ENCODE measurements at places on chromosomes 12 and 14.

- DNase-seq, result no peak
These were observed 145.3 kb downstream of the TTLL5 start for GRCh38 chr14:75806352-75806832.

DNA sequence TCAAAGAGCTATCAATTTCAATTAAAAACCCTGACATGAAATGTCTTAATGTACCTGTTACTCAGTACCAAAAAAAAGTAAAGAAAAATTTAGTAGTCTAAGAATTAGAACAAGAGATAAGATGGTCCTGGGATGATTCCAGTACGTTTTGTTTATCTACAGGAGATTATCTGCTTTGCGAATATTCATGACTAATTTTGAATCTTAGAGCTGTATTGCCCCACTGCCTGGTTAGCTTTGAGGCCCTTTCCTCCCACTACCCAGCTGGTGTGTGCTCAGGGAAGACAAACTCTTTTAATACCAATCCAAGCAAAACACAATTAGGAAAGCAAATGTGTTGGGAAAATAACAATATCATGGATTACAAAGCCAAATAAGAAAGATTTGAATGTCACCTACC, 263.5 kb downstream of the FOXG1 start:
- no peak for DNase-seq

DNA sequence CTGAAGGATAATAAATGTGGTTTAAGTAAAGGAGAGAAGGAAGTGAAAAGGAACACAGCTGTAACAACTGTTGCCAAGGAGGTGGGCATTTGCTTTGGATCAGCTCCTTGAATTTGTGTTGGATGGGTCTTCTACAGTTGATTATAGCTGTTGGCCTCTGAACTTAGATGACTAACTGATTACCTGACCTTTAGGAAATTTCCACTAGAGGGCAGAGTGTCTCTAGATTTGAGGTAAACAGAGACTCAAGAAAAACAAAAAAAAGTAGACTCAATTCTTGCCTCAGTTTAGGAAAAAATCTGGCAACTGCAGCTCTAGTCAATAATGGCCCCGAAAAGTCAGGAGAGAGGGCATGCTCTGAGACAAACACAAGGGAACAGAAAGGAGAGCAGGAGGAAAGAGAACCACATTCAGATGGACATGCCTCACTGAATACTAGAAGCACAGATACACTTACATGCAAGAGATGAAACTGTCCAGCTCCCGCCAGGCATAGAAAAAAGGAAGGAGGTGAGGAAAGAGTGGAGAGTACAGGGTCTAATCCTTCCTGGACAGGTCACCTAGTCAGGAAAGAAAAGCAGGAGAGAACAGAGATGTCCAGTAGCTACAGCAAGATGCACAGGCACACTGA, 20.6 kb downstream of the COX14 start:
- no peak for DNase-seq

DNA sequence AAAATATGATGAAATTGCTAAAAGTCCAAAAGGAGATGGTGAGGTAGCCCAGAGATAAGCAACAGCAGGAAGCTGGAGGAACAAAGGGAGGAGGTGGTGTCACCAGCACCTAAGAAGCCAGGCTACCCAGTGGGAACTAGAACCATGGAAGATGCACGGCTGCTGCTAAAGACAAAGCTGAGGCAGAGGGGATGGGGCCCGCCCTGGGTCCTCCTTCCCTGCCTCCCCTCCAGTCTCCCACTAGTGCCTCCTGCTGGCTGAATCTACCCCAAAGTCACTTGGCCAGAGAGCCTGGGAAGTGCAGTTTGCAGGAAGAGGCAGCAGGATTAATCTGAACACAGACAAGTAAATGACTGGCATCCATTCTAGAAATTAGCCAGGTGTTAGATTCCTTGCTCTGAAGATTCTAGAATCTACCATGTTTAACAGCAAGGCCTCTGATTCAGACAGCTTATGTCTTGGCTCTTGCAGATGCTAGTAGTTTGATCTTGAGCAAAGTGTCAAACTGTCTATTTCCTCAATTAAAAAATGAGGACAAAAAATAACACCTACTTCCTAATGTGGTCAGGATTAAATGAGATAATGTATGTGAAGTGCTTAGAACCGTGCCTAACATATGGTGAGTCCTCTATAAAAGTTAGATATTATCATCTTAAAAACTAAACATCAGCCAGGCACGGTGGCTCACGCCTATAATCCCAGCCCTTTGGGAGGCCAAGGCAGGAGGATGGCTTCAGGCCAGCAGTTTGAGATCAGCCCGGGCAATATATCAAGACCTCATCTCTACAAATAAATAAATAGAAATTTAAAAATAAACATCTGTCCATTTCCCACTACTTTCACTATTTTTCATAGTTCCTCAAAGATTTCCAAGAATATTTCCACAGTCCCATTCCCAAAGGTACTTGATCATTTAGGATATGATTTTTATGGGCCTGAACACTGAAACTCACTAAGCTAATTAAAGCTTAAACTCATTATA, 5.8 kb upstream of the LRP10 start:
- no peak for DNase-seq

GRCh38 chr12:15732341-15733061, 56.7 kb downstream of the EPS8 start:
- DNase-seq, result no peak

DNA sequence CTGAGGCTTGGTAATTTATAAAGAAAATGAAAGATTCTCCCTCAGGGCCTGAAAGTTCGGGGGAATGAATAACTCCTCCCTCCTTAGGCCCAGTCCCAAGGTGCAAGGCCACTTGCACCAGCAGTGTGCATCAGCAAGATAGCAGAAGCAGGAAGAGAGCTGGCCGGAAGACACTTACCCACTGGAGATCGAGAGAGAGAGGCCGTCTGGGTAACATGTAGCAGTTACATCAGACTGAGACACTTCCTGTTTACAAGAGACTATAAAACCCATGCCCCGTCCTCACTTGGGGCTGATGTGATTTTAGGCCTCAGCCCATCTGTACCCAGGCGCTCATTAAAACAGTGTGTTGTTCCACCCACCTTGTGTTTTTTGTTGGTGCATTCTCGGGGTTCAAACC, 85.2 kb downstream of the TMTC3 start:
- DNase-seq, result no peak

DNA sequence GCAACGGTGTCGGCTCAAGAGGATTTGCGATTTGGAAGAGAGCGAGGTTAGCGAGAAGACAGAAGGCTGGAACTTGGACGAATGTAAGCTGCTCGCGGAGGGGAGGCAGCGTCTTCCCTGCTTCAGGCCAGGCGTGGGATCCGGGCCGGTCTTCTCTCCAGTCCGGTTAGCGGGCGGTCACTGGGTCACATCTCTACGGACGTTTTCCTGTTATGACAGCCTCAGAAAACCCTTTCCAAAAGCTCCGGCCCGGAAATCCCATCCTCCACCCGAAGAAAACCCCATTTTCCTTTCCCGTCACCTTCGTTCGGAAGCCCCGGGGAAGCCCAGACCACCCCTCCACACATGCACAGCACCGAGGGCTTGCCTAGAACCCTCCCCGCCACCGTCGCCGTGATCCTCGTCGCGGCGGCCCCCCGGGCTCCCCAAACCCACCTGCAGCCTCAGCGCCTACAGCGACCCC, 268 bp downstream of the NDUFB1 start:
- DNase-seq, result no peak

- DNase-seq, result peak; percentile 49
These were observed 194.9 kb upstream of the OR4E1 start for GRCh38 chr14:21868442-21869046.

DNA sequence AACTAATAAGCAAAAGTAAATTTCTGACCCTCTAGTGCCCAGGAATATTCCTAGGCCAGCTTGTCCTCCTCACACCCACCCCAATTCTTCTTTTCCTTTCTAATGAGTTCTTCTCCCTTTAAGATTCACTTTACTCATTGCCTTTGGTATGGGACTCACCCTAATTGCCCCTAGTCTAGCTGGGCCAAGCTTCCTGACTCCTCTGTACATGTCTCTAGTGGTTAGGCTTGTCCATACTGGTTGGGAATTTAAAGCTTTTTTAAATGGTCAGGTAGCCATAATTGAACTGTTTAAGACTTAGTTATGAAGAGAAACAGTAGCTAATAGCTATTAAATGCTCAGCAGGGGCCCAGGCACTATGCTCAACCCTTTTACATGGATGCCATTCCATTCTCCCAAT, 248.2 kb downstream of the C12orf42 start:
- no peak for DNase-seq

DNA sequence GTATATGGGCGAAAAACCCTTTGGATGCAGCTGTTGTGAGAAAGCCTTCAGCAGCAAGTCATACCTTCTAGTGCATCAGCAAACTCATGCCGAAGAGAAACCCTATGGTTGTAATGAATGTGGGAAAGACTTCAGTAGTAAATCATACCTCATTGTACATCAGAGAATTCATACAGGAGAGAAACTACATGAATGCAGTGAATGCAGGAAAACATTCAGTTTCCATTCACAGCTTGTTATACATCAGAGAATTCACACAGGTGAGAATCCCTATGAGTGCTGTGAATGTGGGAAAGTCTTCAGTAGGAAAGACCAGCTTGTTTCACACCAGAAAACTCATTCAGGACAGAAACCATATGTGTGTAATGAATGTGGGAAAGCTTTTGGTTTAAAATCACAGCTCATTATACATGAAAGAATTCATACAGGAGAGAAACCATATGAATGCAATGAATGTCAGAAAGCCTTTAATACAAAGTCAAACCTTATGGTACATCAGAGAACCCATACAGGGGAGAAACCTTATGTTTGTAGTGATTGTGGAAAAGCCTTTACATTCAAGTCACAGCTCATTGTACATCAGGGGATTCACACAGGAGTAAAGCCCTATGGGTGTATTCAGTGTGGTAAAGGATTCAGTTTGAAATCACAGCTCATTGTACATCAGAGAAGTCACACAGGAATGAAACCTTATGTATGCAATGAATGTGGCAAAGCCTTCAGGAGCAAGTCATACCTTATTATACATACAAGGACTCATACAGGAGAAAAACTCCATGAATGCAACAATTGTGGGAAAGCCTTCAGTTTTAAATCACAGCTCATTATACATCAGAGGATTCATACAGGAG, 21.4 kb downstream of the ZNF268 start:
- no peak for DNase-seq

GRCh38 chr14:75944607-75945241, 37.1 kb downstream of the TGFB3 start:
- DNase-seq, result no peak

DNA sequence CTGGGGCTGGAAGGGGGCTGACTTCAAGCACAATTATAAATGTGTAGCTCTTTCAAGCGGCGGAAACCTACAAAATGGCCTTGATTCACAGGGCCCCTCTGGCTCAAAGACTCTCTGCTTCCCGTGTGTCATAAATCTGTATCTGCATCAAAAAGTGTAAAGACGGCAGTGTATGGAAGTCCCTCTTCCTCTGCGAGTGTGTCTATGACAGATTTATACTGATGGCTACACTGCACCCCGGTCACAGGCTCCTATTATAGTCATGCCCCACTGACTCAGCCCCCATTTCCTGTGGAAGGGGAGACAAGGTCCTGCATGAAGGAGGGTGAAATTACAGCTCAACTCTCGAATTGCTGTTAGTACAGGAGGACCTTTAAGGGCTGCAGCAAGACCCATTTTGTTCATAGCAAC, 68.6 kb downstream of the HMGA2 start:
- DNase-seq, result no peak

GRCh38 chr12:23893611-23894010, 55.9 kb downstream of the SOX5 start:
- DNase-seq, result no peak

DNA sequence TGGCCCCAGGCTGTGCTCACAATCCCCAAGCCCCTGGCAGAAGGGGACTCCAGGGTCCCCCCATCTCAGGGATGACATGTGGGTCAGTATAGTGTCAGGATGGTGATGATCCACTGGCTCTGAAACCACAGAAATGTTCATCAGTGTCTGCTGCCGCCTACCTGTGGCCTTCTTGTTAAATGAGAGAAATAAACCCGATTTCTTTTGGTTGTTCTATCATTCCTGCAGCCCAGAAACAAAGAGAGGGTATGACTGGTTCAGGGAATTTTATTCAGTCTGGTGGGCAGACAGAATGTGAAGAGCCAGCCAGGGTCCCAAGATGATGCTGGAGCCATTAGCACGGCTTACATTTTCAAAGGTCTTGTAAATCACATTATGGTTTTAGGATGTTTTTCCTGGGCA, 86.6 kb downstream of the CRADD start:
- DNase-seq, result no peak

DNA sequence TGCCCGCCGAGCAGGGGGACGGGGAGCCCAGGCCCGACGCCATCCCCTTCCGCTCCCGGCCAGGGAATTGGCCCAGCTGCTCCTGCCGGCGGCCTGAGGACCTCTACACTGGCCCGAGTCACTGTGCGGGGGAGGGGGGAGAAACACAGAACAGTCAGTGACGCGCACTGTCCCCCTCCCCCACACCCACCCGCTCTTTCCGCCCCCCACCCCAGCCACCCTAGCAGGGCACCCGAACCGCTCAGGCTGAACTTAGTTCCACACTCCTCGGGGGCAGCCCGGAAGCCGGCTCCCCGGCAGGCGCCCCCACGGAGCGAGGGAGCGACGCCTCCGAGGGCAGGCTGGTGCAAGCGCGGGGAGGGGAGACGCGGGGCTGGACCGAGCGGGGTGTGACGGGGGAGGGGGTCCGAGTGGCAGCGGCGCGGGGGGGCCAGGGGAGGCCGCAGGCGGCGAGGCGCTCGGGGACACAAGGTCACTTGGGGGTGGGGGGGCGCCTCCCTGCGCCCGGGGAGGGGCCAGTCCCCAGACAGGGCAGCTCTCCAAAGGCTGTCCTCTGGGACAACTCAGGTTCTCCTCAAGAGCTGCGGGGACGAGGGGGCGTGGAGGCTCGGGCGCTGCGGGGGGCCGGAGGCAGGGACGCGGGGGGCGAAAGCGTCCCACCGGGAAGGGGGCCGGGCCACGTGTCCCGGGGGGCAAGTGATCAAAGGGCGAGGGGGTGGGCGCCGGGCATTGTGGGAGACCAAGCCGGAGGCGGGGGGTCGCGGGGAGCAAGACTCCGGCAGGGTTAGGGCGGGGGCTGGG, 648 bp downstream of the CHD4 start:
- no peak for DNase-seq

- no peak for DNase-seq
These were observed 43.8 kb upstream of the KTN1 start for GRCh38 chr14:55536204-55536708.

DNA sequence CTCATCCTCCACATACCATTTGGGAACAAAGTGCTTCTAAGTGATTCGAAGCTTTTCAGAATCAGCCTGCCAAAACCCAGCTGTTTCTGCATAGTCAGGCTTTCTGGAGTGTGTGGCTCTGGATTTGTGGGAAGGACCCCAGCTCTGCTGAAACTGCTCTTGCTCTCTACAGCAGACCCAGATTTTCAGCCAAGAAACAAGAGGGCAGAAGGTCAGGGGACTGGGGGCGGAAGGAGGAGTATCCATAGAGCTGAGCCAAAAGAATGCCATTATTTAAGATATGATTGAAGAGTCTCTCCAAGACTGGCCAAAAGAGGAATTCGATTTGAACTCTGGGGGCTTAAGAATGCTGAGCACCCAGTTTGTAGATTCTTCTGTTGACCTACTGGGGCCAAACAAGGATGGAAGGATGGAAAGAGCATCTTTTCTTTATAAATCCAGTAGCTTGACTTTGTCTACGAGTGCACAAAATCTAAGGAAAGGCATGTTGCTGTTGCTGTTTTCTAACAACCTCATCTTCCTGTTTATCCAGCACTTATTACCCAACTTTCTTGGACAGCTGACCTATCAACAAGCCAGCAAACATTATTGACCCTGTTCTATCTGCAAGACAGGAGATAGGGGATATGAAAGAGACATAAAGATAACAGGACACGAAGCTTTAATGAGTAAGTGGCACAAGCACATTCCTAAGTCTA, 29.2 kb downstream of the FBLN5 start:
- DNase-seq, result no peak

- DNase-seq, result no peak
These were observed 11.0 kb downstream of the SLCO1A2 start for GRCh38 chr12:21323736-21324135.

GRCh38 chr14:102665621-102666020, 73.2 kb downstream of the RCOR1 start:
- DNase-seq, result no peak

Measured in stimulated activated CD8-positive, alpha-beta memory T cell treated with anti-CD3 and anti-CD28 coated beads, Interleukin-2, amount 100 ng/mL, for 1 hour (primary cell).